Activated naive CD4-positive, alpha-beta T cell (primary cell): ENCODE measurements at places on chromosomes 7 and 10.

- DNase-seq, result no peak
Observed at GRCh38 chr7:79401254-79401653, 52.2 kb downstream of the MAGI2 start.

DNA sequence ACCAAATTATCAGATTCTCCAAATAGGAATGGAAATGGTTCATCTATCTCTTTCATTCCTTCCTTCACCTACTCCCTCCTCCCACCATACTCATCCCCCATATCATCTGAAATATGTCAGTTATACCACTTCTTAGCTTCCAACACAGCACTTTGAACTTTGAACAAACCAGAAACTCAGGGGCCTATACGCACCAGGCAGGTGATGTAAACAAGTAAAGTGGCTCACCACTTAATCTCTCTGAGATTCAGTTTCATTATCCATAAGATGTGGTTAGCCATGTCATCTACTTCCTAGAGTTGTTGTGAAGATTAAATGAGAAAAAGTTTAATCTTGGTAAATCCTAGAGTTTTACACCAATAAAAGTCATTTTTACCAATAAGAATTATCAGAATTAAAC lies 65.9 kb upstream of the LRRN3 start:
- DNase-seq, result no peak

DNA sequence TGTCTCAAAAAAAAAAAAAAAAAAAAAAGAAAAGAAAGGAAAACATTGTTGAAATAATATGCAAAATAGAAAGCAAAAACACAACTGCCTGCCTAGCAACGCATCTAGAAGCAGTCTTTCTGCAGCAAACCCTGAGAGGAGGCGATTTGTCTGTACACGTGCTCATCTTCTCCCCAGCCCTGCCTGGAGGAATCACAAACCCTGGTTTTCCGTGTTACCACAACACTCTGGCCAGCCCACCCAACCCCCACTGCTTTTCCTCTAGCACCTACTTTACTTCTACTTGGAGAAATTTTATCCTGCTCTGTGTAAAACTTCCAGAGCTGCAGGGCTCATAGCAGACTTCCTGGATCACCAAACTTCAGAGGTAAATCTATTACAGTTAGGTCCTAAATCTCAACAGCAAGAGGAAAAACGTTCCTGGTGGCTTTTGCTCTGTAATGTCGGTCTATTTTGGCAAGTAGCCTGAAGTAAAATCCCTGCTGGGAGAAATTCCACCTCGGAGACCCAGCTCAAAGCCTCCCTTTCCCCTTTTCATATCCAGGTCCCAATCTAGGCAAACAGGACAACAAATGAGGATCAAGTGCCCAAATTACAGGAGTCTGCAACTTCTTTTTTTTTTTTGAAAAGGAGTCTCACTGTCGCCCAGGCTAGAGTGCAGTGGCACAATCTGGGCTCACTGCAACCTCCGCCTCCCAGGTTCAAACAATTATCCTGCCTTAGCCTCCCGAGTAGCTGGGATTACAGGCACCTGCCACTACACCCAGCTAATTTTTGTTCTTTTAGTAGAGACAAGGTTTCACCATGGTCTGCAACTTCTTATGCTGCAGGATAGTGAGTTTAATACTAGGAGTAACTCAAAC lies 91.6 kb downstream of the DNMBP start:
- no peak for DNase-seq

DNA sequence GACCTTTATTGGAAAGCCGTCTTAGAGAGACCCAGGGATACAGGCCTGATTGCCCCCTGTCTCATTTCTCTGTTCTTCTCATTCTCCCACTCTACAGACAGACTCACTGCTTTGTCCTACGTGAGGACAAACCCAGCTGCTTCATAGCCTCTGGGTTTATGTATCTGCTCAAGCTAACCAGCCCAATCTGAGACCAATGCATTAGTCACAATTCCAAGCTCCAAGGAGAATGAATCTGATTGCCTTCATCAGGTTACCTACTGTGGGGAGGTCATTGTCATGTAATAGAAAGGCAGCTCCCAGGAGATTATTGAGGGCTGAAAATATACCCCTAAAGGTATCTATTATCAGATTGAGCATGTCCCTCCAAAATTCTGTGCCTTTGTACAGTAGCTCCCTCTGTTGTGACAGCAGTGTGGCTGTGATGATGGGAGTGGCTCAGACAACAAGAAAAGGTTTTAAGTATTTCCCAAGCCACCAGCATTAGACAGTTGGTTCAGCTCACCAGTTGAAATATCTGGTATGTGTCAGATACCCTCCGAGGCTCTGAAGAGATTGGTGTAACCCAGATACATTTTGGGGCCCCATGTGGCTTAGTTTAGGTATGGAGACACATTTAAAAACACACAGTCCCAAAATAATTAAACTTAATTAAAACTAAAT lies 123.1 kb upstream of the EEPD1 start:
- no peak for DNase-seq

DNA sequence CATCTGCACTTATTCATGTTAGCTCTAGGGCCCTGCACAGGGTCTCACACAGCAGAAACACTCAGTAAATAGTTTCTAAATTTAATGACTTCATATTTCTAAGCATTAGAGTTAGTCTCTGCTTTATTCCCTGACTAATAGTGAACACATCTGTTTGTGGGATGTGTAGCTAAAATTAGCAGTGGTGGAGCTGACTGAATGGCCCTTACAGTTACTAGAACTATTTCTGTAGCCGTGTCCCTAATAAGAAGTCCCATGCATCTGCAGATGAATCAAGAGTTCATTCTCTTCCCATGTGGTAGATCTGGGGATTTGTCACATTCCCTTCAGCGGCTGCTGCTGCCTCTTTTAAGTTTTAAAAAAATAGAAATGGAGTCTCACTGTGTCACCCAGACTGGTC lies 11.7 kb downstream of the MAP3K8 start:
- DNase-seq, result no peak

- no peak for DNase-seq
Observed at GRCh38 chr10:78623578-78624215, 445.1 kb upstream of the ZMIZ1 start.

- no peak for DNase-seq
Observed at GRCh38 chr10:53453196-53453595, 680.6 kb upstream of the MBL2 start.

- peak; percentile 42 for DNase-seq
Observed at GRCh38 chr10:78973901-78974616, 94.7 kb upstream of the ZMIZ1 start.

DNA sequence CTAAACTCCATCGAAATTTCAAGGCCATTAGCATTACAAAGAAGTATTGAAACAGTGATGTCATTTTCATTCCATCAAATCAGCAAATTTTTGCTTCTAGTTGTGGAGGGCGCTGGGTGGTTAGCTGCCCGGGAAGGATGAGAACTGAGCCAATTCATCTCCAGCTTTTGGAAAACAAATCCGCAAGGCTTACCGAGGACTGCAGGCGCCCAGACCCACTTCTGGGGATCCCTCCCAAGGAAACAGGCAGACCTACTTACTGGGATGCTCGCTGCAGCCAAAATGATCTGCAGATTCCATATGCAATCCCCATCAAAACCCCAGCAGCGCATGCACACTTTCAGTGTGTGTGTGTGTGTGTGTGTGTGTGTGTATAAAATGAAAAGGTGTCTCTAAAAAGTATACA lies 19.2 kb downstream of the TNRC18 start:
- DNase-seq, result no peak

GRCh38 chr10:80136134-80136571 lies 3.6 kb downstream of the PLAC9 start:
- no peak for DNase-seq

- DNase-seq, result no peak
Observed at GRCh38 chr7:79227044-79227443, 226.4 kb downstream of the MAGI2 start.

DNA sequence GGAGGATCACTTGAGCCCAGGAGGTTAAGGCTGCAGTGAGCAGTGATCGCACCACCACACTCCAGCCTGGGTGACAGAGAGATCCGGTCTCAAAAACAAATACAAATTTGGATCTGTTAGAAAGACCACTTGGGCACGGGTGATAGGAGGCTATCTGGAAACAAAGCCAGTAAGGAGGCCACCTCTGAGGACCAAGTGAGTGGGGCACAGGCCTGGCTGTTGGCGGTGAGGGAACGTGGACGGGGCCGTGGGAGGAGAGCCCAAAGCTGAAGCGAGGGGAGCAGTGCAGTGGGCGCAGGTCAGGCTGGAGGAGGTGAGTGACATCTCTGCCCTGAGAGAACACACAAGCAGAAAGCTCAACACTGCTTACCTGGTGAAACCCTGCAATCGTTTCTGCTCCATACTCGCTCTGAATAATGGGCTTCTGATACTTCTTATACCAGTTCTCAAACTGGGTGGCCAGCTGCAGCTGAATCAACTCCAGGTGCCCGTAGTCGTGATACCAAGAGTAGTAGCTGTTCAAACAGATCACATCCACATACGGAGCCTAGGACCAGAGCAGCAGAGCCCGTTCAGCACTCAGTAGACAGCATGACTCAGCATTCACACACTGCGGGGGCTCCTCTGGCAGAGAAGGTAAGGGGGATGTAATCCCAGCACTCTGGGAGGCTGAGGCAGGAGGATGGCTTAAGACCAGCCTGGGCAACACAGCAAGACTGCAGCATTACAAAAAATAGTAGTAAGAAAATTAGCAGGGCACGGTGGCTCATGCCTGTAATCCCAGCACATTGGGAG lies 14.5 kb downstream of the GUSB start:
- DNase-seq, result no peak

GRCh38 chr10:123681285-123681684 lies 15.1 kb downstream of the GPR26 start:
- DNase-seq, result no peak

DNA sequence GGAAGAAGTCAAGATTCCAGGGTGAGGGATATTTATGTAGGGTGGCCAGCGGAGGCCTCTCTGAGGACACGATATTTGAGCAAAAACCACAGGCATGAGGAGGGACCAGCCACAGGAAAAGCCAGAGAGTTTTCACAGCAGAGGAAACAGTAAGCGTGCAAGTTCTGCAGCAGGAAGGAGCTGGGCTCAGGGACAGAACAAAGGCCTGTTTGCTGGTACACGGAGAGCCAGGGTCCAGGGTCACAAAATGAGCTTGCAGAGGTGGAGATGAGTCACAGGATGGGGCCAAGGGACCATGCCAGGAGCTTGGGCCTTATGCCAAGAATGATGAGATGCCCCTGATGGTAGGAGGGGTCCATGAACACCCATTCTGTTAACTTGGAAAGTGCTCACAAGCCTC lies 283.5 kb downstream of the PLXNA4 start:
- DNase-seq, result no peak

DNA sequence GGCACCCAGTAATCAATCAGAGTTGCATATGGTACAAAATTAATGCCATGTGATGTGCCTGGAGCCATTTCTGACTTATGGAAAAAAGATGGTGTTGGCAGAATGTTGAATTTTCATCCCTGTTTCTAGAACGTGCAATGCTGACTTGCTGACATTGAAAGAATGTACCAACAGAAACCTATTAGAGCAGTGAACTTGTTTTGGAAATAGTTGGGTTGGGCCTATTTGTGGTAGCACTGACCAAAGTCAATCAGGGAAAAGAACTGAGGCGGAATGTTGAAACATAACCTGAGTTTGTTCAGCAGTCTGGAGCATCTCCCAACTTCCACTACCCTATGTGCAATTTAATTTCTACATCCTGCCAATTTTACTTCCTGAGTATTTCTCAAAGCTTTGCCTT lies 11.7 kb upstream of the KIAA1217 start:
- no peak for DNase-seq

- DNase-seq, result peak; percentile 18
Observed at GRCh38 chr10:27743012-27743876, 2.4 kb downstream of the MKX start.

DNA sequence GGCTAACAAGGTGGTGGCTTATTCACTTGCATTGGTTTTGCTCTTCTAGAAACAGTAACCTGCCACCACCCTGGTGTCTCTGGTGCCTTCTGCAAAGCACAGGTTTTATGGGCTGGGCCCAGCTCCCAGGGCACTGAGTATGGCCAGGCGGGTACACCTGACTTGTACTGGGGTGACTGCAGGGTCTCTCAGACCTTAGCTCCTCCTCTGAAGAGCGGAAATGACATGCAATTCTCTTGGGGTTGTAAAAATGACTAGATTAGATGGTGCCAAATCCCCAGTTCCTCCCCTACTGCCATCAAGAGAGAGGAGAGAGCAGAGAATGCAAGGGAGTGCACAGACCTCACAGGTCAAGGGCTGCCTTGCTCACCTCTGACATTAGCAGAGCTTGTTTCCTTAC lies 14.7 kb downstream of the ESYT2 start:
- DNase-seq, result peak; percentile 43

DNA sequence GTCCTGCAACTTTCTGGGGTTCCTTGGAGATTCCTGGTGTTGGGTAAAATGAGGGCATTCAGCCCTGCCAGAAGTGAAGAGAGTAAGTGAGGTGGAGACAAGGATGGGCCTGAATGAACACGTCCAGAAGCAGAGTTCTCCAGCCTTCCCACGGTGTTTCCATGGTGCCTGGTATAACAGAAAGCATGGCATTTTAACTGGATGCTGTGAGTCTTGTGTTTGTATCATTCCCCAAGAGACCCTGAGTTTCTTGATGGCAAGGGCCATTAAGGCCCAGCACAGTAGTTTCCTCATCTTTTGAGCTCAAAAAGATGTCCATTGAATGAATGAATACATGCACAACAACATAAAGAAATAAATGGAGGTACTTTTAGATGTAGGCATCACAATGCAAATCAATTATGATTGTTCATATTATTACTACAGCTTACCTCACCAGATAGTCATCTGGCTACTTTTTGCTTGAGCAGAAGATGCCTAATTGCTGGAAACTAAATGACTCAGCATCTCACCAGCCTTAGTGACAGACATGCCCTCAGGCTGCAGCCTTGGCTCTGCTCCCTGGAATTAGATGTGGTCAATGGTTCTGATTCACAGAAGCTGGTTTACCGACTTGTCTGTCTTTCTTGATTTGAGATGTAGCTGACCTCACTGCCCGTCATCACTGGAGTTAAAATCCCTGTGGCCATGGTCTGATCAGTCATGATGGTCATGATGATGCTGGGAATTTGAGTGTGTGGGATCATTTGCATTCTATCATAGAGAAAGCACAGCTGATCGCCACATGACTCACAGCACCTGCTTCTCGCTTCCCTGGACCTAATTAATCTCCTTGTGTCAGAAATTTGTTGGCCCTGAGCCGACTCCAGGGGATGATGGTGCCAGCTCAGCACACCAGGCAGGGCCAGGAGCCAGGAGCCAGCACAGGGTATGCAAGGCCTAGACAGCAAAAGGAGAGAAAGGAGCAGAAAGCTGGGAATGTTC lies 83.9 kb downstream of the CXCL12 start:
- no peak for DNase-seq

GRCh38 chr10:12720217-12720981 lies 281.1 kb downstream of the CCDC3 start:
- DNase-seq, result no peak

GRCh38 chr10:103767756-103768155 lies 87.6 kb downstream of the SH3PXD2A start:
- DNase-seq, result no peak

DNA sequence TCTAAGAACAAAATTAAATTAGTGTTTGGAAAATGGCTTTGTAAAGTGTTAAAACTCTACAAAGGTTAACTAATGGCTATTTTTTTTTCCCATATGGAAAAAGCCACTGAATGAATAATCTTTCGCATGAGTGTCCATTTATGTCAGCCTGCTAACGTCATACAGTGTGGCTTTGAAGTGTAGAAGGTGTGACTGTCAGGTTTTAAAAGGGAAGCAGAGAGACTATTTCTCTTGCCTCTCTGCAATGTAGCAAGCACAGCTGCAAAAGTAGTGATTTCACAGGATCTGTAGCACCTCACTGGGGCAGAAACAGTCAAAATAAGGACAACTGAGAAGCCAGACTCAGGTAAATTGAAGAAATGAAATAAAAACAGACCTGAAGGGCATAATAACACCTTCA lies 53.4 kb downstream of the CREB5 start:
- DNase-seq, result no peak
